ENCODE measurements at places on chromosomes 1 and 21.
A peak's percentile ranks its signal among the peaks of the same experiment; 100 is the strongest.

DNA sequence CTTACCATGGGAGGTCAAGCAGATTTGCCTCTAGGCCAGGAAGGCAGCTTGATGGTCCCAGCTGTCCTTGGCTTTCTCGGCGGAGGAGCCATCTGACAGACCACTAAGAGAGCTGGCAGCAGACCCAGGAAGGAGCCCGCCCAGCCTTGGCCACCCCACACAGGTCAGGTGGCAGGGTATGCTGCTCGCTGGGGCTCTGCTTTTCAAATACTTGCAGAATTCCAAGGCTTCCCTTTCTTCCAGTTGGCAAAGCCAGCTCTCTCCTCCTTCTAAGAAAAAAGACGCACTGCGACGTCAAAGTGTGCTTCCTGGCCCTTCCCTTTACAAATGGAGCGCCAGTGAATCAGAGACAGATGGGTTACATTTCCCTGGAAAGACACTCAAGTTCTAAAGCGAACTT, 229.4 kb downstream of the CACNA1E start:
- no peak for DNase-seq

DNA sequence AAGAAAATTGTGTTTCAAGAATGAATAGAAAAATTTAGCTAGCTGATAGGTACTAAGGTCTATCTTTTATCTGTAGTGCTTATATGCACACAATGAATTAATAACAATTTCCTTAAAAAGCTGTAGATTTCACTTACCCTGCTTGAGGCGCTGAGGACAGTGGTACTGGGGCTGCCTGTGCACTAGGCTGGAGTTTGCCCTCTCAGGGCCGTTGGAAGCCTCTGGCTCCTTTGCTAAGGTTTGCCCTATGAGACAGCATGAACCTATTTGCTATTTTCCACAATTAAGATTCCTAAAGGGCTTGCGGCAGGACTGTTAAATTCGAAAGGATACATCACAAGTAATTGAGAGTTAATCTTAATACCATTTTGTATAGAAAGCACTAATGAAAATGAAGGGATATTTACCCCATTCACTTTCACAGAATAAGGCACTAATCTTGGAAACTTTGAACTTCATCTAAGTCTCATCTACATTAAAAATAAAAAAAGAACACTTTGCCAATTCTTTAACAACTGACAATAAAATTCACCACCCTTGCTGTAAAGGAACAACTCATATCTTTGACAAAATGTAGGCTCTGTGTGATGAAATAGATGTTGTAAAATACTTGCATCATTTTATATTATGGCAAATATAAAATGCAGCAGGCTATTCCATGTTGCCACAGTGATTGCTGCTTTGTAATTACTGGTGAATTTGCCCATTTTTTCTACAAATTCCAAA, 293.0 kb downstream of the NTNG1 start:
- no peak for DNase-seq

DNA sequence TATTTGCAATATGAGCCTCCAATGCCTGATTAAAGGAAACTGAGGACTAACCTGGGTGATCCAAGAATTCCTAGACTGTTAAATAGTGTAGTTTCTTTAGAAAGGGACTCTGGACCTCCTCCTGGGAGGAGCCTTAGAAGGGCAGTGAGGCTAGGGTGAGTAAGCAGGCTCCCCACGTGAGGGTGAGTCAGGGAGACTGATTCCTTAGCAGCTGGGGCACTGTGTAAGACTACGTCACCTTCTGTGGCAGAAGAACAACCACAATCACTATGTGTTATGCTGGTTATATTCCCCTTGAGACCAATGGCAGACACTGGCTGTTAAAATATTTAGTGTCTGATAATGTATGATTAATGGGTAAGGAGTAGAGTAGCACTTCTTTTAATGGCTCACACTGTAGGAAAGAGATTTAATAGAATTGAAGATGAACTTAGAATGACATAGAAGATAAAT, 53.3 kb upstream of the SYT14 start:
- DNase-seq, result peak; percentile 80

- no peak for DNase-seq
These were observed 111.5 kb upstream of the LYPLAL1 start for GRCh38 chr1:219062161-219062560.

DNA sequence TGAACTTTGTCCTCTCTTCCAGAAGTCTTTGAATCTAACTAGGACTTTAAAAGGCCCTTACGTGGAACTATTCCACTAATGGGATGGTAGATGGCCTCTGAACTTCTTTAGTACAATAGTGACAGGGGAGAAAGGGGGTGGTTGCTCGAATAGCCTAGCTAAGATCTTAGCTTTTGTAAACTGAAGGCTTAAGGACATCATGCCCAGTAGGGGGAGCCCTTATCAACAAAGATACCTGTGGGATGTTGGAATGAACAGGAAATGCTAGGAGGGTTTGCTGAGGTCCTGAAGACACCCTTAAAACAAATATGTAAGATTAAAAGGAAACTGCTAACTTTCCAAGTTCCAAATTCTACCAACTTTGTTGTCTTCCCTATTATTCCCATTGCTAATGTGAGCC, 33.2 kb downstream of the NHLH2 start:
- peak; percentile 56 for DNase-seq

DNA sequence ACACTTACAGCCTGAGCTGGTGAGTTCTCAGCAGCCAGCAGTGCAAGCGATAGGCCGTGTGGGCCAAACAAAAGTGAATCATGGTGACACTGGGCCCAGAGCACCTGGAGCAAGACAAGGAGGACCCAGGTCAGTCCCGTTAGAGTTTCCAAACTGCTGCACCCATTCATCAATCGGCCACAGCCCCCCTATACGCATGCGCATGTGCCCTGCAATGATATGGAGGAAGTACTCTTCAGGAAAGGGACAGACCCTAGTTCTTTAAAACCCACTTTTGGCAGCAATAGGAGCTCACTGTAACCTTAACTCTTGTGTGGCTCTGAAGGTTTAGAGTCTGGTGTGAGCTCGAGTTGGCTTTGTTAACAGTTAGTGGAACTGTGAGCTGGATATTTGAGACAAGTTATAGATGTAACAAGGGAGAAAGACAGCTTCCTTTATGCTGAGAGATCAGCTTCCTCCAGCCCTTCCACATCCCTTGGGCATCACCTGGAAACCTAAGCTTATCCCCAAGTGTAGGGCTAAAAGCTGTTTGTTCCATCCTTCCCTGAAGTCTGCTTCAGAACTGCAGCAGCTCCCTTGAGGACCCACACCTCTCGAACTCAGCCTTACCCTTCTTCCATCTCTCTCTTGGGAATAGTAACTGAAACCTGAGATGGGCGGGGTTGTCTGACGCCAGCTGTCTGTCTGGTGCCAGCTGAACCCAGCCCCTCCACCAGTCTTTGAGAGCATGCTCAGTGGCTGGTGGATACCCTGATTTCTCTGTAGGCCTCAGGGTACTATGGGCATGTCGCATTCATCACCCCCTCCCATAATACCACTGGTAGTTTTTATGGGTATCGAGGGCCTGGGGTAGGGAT, 17.7 kb downstream of the NMNAT1 start:
- no peak for DNase-seq

- no peak for DNase-seq
These were observed 3.5 kb downstream of the GCLM start for GRCh38 chr1:93905734-93906133.

GRCh38 chr21:46604975-46605766, at the start of gene S100B:
Gene S100B (minus strand): TSS chr21:46605082. CDS start chr21:46602415, 2,667 bp downstream.
- no peak for DNase-seq

DNA sequence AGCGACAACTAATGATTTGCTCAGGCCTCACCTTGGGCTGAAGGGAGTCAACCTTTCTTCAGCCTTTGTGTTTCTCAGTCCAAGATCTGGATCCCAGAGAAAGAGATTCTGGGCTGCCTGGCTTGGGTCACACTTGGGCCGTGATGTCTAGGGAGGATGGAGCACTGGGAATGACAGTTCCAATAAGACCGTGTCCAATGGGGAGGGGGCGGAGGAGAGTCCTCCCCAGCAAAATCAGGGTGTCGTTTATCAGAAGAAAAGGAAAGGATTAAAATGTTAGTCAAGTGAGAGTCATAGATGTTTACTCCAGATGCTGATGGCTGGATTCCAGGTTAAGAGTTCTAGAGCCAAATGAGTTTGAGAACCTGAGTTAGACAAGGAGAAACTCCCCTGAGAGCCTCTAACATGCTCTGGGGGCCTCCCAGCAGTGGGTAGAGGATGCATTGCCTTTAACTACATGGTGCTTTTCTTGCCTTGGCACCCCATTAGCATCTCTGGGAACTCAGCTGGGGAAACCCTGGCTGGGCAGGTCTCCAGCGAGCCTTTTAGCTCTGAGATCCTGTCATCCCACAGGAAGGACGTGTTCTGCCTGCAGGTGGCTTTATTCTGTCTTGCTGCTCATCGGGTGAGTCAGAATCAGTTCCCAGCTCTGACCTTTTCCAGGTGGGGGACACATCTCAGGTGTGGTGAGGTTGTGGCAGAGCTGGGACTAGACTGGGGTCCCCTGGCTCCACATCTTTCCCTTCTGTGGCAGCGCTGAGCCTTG, 22.2 kb downstream of the NIPAL3 start:
- no peak for DNase-seq

All from AG09319 (cell line).